T-helper 22 cell (primary cell): ENCODE measurements at places on chromosomes 1 and 21.

- no peak for DNase-seq
Measured at GRCh38 chr1:35539073-35539823, 18.0 kb downstream of the KIAA0319L start.

- no peak for DNase-seq
Measured at GRCh38 chr1:113859478-113860175, 11.9 kb downstream of the PTPN22 start.

DNA sequence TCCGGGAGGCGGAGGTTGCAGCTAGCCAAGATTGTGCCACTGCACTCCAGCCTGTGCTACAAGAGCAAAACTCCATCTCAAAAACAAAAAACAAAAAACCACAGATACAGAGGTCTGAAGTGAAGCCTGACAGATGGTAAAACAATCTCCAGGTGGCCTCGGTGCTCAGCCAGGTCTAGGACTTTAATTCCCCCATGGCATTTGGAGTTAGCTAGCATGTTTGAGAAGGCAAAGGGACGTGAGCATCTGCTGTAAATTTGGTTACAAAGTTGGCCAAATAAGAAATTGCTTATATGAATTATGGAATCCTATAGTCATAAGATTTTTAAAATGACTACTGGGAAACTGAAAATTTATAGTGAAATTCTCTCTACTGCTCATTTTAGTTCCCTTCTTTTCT lies 98.3 kb upstream of the FMN2 start:
- DNase-seq: no peak

GRCh38 chr1:46056325-46056724 lies 76.1 kb downstream of the PIK3R3 start:
- no peak for DNase-seq

DNA sequence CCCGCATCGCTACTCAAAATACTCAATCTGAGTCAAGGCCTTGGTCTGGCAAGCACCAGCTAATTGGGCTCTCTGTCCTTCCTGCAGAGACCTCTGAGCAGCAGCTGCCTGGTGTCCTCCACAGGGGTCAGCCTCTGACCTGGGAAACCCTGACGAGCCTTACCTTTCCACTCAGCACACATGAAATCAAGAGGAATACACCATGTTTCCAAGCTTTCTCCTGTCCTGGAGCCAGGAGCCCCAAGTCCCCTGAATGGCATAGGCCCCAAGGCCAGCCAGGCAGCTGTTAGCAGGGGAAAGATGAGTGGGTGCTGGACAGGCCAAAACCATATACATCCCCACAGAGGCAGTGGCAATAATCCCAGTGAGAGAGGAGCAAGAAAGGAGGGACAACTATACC lies 27.2 kb upstream of the TSPEAR start:
- DNase-seq: no peak

GRCh38 chr1:240833075-240833474 lies 221.1 kb upstream of the GREM2 start:
- DNase-seq: no peak

DNA sequence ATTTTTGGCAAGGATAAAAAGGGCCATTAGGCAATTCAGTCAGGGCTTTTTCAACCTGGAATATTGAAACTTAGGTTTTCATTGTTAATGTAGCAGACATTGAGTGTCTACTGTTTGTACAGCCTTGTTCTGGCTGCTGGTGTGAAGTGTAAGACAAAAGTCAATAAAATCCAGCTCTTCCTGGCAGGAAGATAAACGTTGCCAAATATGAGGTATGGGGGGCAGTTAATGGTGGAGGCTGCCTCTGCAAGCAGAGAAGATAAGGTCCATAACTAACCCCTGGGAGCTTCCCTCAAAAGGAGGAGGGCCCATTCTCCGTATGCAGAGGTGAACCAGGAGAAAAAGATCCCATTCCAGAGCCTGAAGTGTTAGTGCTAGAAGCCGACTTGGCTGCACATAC lies 19.5 kb upstream of the SHE start:
- DNase-seq: no peak

DNA sequence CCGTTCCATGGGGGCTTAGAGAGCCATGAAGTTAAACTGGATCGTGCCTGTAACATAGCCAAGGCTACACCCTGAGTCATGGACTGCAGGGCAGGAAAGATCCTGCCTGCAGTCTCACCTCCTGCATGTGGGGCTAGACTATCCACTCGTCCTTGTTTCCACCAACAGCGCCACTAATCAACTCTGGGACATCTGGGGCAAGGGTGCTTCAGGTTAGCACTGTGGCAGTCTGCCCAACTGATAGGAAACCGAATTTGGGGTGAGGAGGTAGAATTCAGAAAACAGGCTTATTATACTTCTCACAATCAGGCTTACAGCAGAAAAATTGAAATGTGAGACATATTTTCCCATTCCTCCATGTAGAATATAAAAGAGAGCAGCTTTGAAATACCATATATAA lies 85.2 kb upstream of the ADAM30 start:
- no peak for DNase-seq

DNA sequence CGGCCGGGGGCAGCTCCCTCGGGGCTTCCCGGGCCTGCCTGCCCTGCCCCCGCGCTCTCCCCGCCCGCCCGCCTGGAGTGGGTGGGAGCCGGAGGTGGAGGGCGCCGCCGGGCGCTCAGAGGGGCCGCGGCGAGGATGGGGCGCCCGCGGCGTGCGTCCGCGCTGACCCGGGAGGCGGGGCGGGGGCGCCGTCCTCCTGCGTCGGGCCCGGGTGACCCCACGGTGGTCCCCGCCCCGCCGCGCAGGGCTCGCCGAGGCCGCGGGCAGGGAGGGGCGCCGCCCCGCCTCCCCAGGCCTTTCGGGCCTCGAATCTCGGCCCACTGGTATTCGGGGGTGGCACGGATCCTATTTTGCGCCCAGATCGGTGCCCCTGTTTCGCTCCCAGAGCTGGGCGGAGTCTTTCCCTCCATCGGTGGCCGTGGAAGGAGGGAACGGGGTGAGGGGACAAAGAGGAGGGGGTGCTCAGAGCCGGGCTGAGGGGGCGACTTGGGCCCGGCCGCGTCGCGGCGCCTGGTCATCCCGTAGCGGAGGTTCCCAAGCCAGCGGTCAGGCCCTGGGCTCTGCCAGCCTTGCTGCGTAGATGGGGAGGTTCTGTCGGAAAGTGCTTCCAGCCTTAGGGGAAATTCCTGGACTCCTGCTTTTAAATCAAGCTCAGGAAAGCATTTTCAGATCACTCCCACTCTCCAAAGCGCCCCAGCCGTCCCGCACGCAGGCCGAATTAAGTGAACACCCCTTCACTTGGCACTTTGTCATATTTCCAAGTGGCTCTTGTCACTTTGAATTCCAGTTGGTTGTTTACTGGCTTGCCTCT lies 545 bp downstream of the PATJ start:
- DNase-seq: no peak

DNA sequence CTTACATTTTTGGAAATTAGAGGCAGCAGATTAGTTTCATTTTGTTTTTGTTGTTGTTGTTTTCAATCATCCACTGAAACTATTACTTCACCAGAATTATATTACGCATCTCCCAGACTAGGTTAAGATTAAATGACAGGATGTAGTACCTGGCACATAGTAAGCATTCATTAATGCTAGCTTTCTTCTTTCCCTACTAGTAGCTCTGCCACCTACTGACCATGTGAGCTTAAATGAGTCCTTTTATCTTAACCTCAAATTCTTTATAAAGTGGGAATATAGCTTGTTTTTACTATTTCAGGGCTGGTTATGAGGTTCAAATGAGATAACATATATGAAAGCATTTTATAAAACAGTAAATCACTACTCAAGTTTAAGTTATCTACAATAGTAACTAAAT lies 10.2 kb upstream of the ASPM start:
- DNase-seq: no peak

GRCh38 chr1:209364716-209365115 lies 218.8 kb upstream of the CAMK1G start:
- no peak for DNase-seq

GRCh38 chr1:153120945-153121344 lies 7.6 kb upstream of the SPRR2F start:
- no peak for DNase-seq

- no peak for DNase-seq
Measured at GRCh38 chr1:154548028-154548427, 10.4 kb downstream of the UBE2Q1 start.

DNA sequence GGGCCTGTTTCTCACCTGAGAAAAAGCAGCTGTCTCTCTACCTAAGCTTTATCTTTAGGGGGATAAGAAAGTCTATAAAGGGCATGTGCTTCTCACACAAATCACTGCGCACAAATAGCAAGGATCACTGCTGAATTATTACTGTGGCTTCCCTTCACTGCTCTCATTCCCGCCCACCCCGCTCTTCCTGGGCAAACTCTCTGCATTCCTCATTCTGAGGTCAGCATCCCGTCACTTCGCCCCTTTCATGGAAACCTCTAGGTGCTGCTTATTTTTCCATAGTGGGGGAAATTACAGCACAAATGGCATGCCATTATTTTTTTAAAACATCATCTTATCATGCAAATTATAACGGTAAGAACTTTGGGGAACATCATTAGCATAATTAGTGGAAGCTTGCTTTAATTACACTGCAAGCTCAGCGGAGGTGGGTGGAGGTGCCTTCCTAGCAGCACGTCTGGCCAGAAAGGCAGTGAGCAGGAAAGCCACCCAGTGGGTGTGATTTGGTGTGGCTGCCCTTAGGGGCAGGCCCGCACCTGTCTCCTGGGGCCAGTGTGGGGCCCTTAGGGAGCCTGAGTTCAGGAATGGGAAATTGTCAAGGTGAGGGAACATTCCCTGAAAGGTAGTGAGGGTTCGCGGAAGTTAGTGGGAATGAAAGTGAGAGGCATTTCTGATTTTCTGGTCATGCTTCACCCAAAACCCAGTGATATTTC lies 105.9 kb downstream of the LAMC2 start:
- no peak for DNase-seq

DNA sequence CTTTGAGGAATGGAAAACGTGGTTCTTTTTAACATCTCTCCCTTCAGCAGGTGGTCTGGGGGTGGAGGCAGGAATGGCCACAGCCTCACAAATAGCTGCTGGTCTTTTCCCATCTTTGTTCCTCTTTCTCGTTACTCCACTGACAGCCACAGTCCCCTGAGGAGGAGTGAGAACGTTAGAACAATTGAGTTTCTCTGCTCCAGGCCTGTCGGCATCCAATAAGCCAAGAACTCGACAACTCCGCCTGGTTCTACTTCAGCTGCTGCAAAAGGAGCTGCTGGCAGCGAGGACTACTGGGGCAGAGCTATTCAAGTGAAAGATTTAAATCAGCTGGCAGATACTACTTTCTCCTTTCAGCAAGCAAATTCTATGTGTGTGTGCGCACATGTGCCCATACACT lies 169.5 kb upstream of the GALNT2 start:
- no peak for DNase-seq

DNA sequence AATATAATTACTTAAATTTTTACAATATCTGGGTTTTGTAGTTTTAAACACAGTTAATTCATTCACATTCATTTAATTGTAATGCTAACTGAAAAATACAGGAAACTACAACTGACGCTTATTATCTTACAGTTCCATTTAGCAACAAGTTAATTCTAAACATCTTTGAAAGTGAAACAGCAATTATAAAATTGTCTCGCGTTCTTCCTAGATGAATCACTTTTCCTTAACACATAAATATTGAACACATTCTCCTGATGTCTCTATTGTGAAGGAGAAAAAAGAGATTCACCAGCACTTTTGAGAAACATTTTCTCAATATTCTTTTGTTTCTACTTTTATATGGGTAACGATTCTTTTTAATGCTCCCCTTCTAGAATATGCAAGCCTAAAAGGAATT lies 6.4 kb downstream of the PTGFR start:
- DNase-seq: no peak

- no peak for DNase-seq
Measured at GRCh38 chr1:7805460-7805859, 21.4 kb downstream of the PER3 start.

DNA sequence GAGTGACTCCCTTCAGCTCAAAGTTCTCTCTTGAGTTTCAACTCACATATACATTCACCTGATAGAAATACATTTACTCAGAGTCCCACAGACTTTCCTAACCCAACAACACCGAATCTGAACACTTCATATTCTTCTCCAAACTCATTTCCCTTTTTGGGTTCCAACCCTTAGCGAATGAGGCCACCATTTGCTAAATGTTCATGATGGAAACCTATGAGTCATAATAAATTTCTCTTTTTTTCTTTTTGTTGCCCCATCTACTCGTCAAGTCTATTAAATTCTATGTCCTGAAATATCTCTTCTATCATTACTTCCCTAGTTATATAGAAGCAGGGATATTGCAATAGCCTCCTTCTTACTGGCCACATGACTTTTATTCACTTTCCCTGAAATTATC lies 100.1 kb downstream of the HLX start:
- DNase-seq: no peak

- DNase-seq: no peak
Measured at GRCh38 chr1:150576794-150577556, 2.4 kb downstream of the MCL1 start.

DNA sequence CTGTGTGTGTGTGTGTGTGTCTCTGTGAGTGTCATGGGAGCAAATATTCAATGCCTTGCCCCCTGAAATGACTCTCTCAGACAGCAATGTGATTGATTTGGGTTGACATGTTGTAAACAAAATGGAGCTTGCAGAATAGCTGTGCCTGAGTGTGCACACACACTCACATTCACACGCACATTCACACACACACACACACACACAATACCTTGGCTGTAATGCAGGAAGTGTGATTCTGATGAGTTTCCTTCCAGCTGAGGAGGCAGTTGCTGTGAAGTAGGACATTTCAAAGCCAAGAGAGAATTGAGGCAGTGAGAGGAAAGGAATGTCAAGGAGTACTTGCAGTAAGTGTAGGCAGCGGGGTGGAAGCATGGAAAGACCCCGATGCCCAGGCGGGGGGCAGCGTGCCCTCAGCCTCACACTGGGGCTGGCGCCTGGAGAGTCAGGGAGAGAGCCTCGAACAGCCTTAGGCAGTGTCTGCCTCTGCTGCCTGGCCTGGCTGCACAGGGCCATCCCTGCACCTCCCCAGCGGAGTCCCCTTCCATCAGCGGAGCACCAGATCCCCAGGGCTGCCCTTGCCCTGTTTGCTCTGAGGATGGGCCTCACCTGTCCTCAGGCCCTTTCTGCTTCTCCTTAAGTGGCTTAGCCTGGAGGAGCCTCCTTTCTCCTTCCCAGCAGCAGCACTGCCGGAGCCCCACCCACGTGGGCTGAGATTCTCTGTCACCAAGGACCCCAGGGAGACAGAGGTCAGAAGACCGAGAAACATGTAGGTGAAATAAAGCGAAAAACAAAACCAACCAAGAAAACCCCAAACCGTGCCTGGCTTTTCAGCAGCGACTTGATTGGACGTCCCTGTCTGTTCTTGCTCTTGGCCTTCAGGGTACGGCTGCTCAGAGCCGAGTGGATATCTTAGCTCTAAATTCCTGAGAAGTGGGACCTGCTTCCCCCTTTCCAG lies 9.2 kb downstream of the VASH2 start:
- no peak for DNase-seq

- no peak for DNase-seq
Measured at GRCh38 chr1:116679091-116679827, 11.7 kb upstream of the IGSF3 start.

- DNase-seq: no peak
Measured at GRCh38 chr21:44431300-44431699, 24.0 kb upstream of the LRRC3 start.

- DNase-seq: no peak
Measured at GRCh38 chr1:65478379-65479026, 58.0 kb downstream of the LEPR start.

GRCh38 chr1:68010090-68010489 lies 40.3 kb downstream of the DIRAS3 start:
- DNase-seq: no peak

GRCh38 chr1:157992833-157993146 lies 655 bp upstream of the KIRREL1 start:
- no peak for DNase-seq

GRCh38 chr1:201089596-201089995 lies 22.6 kb downstream of the CACNA1S start:
- DNase-seq: no peak

- no peak for DNase-seq
Measured at GRCh38 chr1:229845410-229846138, 219.5 kb downstream of the URB2 start.
